BJ (cell line): ENCODE measurements at places on chromosomes 3 and 15. TPM values are rescaled to one million over a fixed set of nuclear protein-coding genes. Genes with fewer than 3 reads are reported as not detected.
A peak's percentile ranks its signal among the peaks of the same experiment; 100 is the strongest.

GRCh38 chr15:42845581-42845980 lies 75.0 kb downstream of the TTBK2 start:
- no peak for DNase-seq

DNA sequence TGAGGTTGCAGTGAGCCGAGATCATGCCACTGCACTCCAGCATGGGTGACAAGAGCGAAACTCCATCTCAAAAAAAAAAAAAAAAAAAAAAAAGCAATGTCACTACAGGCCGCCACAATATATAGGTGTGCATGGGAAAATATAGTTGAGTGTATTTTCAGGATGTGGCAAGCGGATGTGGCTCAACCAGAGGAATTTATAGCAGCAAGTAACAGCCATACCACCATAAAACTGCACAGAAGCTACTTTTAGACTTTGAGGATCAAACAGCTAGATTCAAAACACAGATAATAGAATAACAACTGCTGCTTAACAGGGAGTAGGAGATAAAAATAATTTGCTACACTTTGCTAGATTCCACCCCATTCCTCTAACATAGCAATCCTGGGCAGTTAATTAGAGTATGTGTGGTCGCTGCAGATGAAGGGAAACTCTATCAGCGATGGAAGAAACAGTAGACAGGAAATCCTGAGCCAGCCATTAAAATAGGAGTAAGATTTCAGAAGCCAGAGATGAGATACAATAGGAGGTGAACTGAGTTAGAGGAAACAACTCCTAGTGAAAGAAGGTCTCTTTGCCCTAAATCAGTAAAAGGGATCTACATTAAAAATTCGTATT lies 318.7 kb upstream of the STT3B start:
- no peak for DNase-seq

GRCh38 chr3:44495636-44496415 lies 18.4 kb upstream of the ZNF445 start:
- DNase-seq, result no peak

DNA sequence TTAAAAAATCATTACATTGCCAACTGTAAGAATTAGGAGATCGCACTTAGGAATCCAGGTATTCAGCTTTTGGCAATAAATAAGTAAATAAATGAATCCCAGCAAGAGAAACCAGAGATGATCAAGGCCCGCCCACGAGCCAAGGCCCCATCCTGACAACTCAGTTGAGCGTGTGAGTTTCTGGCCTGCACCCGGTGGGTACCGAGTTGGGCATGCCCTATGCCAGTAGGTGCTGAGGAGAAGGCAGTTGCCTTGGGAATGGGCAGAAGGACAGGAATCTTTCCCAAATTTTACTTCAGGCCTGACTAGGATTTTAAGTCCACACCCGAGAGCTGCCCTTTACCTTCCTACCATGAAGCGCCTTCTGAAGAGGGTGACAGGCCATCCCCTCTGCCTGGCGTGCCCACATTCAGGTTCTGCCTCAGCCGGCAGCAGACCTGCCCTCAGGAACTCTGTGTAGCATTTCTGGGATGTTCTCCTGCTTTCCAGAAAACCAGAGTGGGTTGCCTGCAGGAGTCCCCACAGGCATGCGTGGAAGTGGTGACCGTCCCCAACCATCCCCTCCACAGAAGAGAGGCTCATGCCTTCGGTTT lies 99.3 kb upstream of the ALDH1A3 start:
- DNase-seq, result no peak

- peak; percentile 70 for DNase-seq
Measured at GRCh38 chr3:71425491-71426071, 157.9 kb downstream of the FOXP1 start.

GRCh38 chr3:134232151-134232550 lies 18.5 kb downstream of the RYK start:
- no peak for DNase-seq

DNA sequence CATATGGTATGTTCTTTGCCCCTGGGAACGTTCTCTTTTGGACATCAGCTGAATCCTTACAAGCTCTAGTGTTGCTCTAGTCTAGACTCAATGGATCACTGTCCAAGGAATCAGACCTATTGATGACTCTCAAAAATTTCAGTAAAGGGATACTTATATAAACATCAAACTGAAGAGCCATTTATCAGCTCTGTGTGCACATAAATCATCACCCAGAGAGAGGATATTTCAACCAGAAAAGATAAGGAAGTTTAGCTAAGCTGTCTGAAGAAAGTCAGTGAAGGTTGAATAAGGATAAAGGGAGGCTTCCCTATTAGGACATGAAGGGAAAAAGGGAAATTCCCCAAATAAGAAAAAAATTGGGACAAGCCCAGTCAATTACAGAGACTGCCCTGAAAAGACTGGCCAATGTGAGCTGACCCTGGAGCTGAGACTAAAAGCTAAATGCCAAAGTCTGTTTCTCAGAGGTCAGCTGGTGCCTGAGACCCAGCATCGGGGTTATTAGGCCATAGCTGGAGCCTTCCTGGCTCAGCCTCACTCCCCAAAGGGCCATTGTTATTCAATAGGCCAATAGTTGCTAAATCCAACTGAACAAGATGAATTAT lies 424.1 kb upstream of the THBS1 start:
- no peak for DNase-seq

DNA sequence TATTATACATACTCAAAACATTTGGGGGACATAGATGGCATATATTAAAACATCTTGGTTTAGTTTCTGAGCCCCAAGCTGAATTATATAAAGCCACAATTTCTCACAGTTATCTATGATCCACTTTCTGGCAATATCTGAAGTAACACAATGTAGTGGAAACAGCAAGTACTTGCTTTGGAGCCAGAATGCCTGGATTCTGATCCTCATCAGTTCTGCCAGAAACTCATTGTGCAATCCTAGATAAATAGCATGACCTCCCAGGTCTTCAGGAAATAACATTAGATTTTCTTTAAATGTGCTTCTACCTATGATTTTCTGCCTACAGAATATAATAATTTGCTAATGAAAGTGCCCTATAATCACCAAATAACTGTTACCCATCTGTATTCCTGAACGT lies 544.9 kb downstream of the NAALADL2 start:
- DNase-seq, result no peak

- peak; percentile 68 for DNase-seq
Measured at GRCh38 chr3:8776406-8776805, 7.0 kb upstream of the OXTR start.

DNA sequence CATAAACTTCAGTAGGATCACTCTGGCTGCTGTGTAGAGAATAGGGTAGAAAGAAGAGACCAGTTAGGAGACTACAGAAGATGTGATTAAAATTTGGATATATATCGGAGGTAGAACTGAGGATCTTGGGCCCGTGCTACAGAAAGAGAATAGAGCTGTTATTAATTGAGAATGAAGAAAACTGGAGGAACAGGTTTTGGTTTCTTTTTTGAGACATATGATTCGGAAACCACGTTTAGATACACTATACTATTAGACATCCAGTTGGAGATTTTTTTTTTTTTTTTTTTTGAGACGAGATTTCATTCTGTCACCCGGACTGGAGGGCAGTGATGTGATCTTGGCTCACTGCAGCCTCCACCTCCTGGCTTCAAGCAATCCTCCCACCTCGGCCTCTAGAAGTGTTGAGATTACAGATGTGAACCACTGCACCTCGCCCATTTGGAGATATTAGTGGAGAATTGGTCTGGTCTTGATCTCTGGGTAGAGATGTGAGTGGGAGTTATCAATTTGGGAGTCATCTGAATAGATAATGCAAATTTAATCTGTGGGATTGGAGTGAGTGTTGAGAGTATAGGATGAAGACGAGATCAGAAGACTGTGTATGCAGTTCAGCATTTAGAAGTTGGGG lies 50.9 kb downstream of the TCF12 start:
- no peak for DNase-seq

- no peak for DNase-seq
Measured at GRCh38 chr15:72271221-72271620, 1.1 kb downstream of the PARP6 start.

GABRR3 gene
- not detected in 2 replicates for polyA plus RNA-seq

ISG20 gene
- 1.8 and 4.2 TPM in 2 replicates for polyA plus RNA-seq

CMTM6 gene
- polyA plus RNA-seq, result 22.8 and 47.4 TPM in 2 replicates

RASGRP1 gene
- 4.2 and 4.3 TPM in 2 replicates for polyA plus RNA-seq

MYZAP gene
- polyA plus RNA-seq, result 0.11 and 0.45 TPM in 2 replicates

GPR171 gene
- polyA plus RNA-seq, result not detected in 2 replicates

LRTM1 gene
- not detected in 2 replicates for polyA plus RNA-seq

NPTN gene
- polyA plus RNA-seq, result 308 and 406 TPM in 2 replicates

EFHB gene
- 0.29 and 0.42 TPM in 2 replicates for polyA plus RNA-seq

GASK1A gene
- polyA plus RNA-seq, result 0.38 and 0.78 TPM in 2 replicates

GOLGA8S gene
- polyA plus RNA-seq, result 0.01 and 0.04 TPM in 2 replicates
